IPS DF 6.9 (cell line): ENCODE measurements at places on chromosomes 12 and 14.

DNA sequence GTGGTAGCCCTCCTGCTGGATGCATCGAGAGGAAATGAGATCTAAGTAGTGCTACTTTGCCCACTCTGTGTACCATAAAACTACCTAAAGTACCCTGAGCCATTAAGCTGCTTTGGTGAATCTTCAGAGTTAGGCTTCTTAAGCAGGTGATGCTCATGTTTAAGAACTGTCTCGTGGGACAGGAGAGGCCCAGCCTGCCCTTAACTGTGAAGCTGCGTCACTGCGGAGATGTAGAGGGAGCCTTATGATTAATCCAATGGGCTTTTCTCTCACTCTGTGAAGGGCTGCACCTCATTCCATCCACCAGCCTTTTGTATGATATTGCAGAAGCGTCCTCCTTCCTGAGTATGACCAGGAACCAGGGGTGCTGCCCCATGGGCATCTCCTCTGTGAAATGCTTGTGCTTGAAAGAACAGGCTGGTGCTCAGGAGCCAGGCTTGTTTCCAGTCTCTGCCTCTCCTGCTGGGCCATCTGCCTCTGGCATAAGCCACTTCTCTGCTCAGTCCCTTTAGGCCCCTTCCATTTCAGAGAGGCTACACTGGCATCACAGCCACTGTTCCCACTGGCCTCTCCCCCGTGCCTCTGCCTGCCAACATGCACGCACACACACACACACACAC is 6.8 kb upstream of the CCDC177 start:
- 0 out of 2 replicates have a peak, but pooled peaks cover 2% of the 10 kb centered on the region for H3K4me1 ChIP-seq
- H3K27me3 ChIP-seq: no peaks in the 10 kb centered on the region
- H3K27ac ChIP-seq: no peak overlapping the region
- H3K36me3 ChIP-seq: no peaks in the 10 kb centered on the region
- no peak overlapping the region for H3K4me3 ChIP-seq
- no peak for DNase-seq

DNA sequence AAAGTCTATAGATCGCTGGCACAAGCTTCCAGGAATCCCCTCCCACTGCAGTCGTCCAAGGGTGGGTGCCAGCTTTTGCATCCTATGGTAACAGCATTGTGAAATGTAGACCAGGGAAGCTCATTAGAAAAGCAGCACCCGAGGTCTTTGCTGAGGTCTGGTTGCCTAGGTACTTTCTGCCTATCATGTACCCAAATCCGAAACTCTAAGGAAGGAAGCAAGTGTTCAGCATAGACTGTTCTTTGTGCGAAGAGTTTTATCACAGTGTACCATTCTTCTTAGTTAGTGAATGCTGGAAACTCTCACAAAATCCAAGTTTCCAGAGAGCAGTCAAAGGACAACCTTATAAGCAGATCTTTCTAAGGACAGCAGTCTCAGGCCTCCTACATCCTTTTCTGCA is 1532.7 kb upstream of the TMEM132C start:
- H3K36me3 ChIP-seq: no peaks in the 10 kb centered on the region
- DNase-seq: no peak
- H3K4me3 ChIP-seq: no peak overlapping the region
- H3K4me1 ChIP-seq: no peaks in the 10 kb centered on the region
- H3K27ac ChIP-seq: no peak overlapping the region
- no peaks in the 10 kb centered on the region for H3K27me3 ChIP-seq

DNA sequence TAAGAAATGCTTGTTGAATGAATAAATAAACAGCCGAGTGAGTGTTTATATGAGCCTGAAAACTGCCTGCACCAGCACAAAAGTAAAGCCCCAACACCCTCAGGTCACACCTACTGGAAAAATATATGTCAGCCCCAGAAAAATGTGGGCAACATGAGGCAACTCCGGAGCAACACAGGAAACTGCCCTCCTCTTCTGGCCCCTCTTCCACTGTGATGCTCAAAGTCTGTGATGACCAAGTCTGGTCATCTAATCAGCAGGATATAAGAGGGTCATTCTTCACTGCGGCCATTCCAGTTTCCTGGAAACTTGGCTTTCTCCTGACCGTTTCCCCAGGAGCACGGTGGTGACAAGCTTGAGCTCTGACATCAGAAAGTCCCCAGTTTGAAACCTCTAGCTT is 159.6 kb upstream of the PZP start:
- no peak overlapping the region for H3K4me3 ChIP-seq
- H3K36me3 ChIP-seq: no peaks in the 10 kb centered on the region
- H3K27me3 ChIP-seq: no peaks in the 10 kb centered on the region

GRCh38 chr12:88998421-88998820 is 353.9 kb downstream of the DUSP6 start:
- H3K4me1 ChIP-seq: peaks cover 2% of the 10 kb centered on the region; the same call in 1 of the 2 replicates
- no peaks in the 10 kb centered on the region for H3K27me3 ChIP-seq
- no peak for DNase-seq
- no peak overlapping the region for H3K4me3 ChIP-seq
- no peak overlapping the region for H3K27ac ChIP-seq
- H3K36me3 ChIP-seq: no peaks in the 10 kb centered on the region

GRCh38 chr14:68962681-68963080 is 16.4 kb downstream of the ACTN1 start:
- H3K4me1 ChIP-seq: peaks cover 10% of the 10 kb centered on the region
- H3K36me3 ChIP-seq: no peaks in the 10 kb centered on the region
- no peak for DNase-seq
- H3K4me3 ChIP-seq: no peak overlapping the region

- no peaks in the 10 kb centered on the region for H3K4me1 ChIP-seq
- DNase-seq: no peak
- no peaks in the 10 kb centered on the region for H3K36me3 ChIP-seq
- H3K27me3 ChIP-seq: no peaks in the 10 kb centered on the region
Observed at GRCh38 chr12:21828136-21828775, 53.8 kb upstream of the KCNJ8 start.

DNA sequence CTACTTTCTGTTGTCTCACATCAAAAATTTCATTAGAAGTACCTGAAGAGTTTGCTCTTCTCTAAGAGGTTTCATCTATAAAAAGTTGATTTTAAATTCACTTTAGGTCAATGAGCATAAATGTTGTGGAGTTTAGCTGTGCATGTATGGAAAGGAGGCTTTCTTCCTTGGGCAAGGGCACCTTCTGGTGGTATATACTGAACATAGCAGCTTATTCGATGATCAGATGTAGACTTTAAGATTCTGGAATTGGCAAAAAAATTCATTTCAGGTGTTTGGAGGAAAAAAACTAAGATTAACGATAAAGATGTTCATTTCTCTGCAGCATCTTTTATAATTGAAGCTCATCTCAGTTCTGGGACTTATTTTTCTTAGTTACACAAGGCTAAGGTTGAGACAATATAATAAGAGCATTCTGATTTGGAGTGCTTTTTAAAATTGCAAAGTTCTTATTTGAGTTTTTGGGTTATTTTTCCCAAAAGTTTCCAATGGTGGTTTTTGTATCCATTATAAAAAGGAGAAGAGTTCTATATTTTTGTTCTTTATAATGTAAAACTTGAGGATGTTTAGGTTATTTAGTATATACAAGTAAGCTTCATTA is 46.8 kb downstream of the TMEM117 start:
- no peak overlapping the region for H3K4me3 ChIP-seq
- DNase-seq: no peak
- H3K36me3 ChIP-seq: no peaks in the 10 kb centered on the region
- H3K27ac ChIP-seq: no peak overlapping the region
- no peaks in the 10 kb centered on the region for H3K27me3 ChIP-seq

DNA sequence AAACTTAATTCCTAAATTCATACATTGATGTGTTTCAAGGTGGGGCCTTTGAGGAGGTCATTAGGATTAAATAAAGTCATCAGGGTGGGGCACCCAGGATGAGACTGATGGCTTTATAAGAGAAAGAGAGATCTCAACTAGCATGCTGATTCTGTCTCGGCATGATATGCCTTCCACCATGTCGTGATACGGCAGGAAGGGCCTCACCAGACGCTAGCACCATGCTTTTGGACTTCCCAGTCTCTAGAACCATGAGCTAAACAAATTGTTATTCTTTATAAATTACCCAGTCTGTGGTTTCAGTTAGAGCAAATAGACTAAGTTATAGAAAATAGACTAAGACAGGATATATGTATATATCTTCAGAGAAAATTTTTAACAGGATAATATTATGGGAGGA is 759.6 kb downstream of the MED13L start:
- DNase-seq: no peak
- H3K36me3 ChIP-seq: no peaks in the 10 kb centered on the region
- no peak overlapping the region for H3K27ac ChIP-seq
- no peaks in the 10 kb centered on the region for H3K27me3 ChIP-seq
- no peaks in the 10 kb centered on the region for H3K4me1 ChIP-seq

DNA sequence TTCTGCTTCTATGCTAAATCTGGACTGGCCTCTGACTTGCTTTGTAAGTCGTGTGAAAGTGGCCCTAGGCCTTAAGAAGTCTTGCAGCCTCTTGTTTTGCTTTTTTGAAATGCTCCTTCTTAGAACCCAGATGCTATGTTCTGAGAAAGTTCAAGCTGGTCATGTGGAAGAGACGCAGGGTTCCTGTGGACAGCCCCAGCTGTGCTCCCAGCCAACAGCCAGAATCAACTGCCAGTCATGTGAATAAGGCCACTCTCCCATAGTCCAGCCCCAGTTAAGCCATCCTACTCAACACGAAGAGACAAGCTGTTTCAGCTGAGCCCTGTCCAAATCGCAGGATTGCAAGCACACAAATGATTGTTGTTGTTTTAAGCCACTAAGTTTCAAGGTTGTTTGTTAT is 37.3 kb upstream of the TBPL2 start:
- DNase-seq: no peak
- no peaks in the 10 kb centered on the region for H3K36me3 ChIP-seq
- H3K27ac ChIP-seq: no peak overlapping the region
- H3K4me1 ChIP-seq: no peaks in the 10 kb centered on the region

DNA sequence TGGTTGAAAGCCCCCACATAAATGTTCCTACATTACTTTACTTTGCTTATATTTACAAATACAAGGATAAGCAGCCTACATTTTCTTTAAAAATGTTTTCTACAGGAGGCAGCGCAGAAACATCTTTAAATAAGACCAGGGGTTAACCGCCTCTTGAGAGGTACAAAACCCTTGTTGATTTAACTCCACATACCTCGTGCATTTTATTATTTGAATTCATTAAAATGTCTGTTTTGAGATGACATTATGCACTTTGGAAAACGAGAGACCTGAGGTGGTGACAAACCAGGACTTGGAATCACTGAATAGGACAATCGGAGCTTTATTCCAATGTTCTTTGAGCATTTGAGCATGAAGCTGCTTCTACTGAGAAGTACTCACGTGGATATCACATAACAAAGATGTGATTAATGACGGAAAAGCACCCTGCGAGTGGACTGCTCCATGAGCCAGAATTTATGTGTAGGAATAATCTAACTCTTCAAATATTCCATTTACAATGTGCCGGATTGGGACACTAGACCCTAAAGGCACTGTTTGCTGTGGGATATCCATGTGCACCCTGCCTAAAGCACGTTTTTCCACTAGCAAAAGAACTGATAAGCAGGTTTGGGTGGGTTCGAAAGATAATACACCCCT is 746 bp upstream of the DUSP16 start:
- H3K27me3 ChIP-seq: no peaks in the 10 kb centered on the region
- DNase-seq: no peak
- H3K36me3 ChIP-seq: no peaks in the 10 kb centered on the region

GRCh38 chr12:53686436-53686835 is 10.6 kb upstream of the ATP5MC2 start:
- no peak for DNase-seq
- H3K27ac ChIP-seq: no peak overlapping the region
- H3K36me3 ChIP-seq: no peaks in the 10 kb centered on the region
- no peak overlapping the region for H3K4me3 ChIP-seq

- no peak overlapping the region for H3K27ac ChIP-seq
- H3K4me3 ChIP-seq: no peak overlapping the region
- H3K36me3 ChIP-seq: no peaks in the 10 kb centered on the region
- no peak for DNase-seq
- peaks cover 2% of the 10 kb centered on the region; the same call in 1 of the 2 replicates for H3K4me1 ChIP-seq
Observed at GRCh38 chr14:51643140-51643539, 8.6 kb upstream of the FRMD6 start.

DNA sequence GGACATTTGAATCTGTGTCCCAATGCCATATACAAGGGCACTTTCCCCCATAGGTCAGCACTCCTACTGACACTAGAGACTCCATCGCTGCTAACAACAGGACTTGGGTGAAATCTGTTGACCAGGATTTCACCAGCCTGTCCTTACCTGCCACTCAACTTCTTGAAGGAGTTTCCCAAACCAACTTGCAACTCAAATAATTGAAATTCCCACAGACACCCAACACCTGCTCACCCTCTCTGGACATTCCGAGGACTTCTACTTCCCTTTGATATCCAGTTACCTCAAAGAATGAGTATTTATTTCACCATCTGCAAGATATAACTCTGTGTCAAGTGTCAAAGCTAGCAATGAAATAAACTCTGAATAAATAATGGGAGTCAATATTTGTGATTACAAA is 44.6 kb downstream of the LLPH start:
- DNase-seq: no peak
- no peaks in the 10 kb centered on the region for H3K4me1 ChIP-seq
- H3K4me3 ChIP-seq: no peak overlapping the region
- H3K27ac ChIP-seq: no peak overlapping the region

GRCh38 chr12:80161612-80162011 is 62.3 kb downstream of the OTOGL start:
- H3K4me3 ChIP-seq: no peak overlapping the region
- no peaks in the 10 kb centered on the region for H3K4me1 ChIP-seq
- no peaks in the 10 kb centered on the region for H3K27me3 ChIP-seq
- DNase-seq: no peak
- no peaks in the 10 kb centered on the region for H3K36me3 ChIP-seq

- no peaks in the 10 kb centered on the region for H3K27me3 ChIP-seq
- no peak for DNase-seq
- H3K4me3 ChIP-seq: no peak overlapping the region
- H3K4me1 ChIP-seq: no peaks in the 10 kb centered on the region; the same call in 1 of the 2 replicates
Observed at GRCh38 chr12:106980944-106981343, 6.0 kb downstream of the MTERF2 start.

DNA sequence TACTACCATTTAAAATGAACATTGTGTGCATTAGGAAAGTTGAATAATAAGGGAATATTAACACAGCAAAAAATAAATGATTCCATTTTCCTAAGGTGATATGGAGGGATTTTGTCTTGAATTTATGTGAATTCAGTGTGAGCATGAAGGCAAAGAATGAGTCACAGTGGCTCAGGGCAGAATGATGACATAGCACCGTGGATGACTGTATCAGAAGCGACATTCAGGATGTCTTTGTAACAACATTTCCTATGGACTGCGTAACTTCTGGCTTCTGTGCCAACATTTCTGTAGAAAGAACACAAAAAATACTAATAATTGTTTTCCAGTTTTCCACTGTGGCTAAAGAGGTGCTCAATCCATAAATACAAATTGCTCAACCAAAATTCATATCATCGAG is 54.6 kb downstream of the TTC8 start:
- DNase-seq: no peak
- H3K36me3 ChIP-seq: no peaks in the 10 kb centered on the region
- no peaks in the 10 kb centered on the region for H3K4me1 ChIP-seq

DNA sequence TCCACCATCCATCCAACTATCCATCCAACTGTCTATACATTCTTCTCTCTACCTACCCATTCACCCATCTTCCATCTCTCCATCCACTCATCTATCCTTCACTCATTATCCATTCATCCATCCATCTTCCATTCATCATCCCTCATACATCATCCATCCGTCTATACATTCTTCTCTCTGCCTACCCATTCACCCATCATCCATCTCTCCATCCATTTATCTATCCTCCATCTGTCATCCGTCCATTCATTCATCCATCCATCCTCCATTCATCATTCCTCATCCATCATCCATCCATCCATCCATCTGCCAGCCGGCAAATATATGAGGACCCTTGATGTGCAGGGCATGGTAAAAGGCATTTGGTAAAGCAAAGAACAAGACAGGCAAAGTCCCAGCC is 25.2 kb downstream of the AACS start:
- peaks cover 43% of the 10 kb centered on the region for H3K36me3 ChIP-seq
- no peaks in the 10 kb centered on the region for H3K27me3 ChIP-seq
- H3K4me3 ChIP-seq: no peak overlapping the region
